ENCODE measurements at places on chromosomes 6 and 20.

DNA sequence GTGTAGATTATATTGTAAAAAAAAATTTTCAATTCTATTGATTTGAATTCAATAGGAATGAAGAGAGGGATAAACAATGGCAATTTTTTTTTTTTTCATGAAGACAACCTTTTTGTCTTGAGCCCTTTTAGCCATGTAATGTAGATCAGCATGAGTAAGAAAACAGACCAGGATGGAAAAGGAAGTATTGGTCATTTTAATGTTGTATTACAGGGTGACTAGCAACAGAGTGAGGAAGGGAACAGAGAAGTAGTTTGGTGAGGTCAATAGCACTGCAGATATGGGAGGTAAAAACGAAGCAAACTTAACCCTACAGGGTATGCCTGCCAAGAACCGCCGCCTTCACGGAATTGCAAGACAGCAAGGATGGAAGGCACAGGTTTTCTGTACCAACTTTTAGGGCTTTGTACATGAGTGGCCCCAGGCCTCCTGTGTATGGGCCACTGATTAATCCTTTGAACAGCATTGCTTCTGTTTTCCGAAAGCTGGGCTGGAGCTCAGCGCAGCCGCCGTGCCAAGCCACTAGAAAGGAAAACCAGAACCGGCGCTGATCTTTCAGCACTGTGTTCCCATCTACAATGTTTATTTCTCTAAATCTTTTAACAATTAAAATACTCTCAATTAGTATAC lies 383.7 kb downstream of the CENPW start:
- no peak for DNase-seq

- no peak for DNase-seq
Measured at GRCh38 chr20:18011482-18011881, 42.7 kb downstream of the MGME1 start.

GRCh38 chr6:34064675-34065074 lies 81.2 kb downstream of the GRM4 start:
- DNase-seq = no peak

DNA sequence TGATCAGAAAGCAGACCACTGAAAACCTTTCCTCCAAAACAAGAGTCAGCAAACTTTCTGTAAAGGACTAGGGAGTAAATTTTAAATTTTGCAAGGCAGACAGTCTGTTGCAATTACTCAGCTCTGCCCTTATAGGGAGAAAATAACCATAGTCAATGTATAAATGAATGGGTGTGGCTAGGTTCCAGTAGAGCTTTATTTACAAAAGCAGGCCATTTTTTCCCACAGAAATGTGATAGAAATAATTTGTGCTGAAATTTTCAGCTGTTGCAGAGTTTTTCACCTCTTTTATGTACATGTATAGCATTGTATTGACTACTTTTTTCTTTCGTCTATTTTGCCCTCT lies 7.7 kb downstream of the AMD1 start:
- no peak for DNase-seq

DNA sequence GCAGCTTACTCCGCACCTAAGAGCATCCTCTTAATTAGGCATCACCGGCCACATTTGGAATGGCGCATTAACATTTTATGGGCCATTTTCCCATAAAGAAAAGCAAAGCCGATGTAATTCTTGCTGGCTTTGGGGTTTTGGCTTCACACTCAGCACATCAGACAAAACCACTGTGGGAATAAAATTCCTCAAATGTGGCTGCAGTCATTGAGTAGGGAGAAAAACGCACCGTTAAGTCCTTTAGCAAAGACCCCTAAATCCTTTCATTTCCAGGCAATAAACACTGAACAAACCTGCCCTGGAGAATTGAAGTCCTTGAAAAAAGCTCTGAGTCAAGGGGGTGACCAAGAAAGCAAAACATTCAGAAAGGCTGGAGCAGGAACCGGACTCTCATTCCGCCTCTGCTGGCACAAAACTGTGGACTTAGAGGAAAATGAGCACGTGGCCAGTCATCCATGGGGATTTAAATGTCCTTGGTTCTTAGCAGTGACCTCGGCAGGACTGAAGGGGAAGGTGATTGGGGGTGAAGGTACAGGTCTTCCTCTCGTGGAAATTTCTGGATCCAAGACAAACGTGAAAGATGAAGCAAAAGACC lies 102.9 kb downstream of the CDH4 start:
- DNase-seq = no peak

DNA sequence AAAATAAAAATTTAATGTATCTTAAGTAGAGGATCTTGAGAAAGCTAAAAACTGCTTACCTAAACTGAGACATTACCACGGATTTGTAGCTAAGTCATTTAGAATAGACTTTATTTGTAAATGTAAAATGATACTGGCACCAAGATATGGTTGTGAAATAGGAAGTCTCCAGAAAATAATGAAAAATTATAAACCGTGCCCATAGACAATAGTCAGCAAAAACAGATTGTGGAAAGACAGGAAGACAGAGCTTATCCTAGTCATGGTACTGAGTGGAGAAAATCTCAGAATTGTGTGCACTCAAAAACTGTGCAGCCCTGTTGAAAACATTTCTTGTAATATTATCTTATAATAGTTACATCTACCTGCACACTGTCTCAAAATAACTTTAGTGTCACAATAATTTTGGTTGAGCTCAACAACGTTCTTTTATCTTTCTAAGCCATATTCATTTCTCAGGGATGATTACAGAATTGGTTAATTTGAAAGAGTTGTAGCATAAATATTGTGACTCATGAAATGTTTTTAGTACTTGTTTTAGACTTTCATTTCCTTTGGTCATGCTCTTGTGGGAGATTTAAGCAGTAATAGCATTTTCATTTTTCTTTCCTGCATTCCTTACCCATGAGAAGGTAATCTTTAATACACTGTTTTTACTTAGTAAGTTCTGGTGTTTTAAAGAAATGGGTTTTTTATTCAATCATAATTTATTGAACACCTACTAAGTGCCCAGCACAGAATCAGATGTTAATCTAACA lies 174.5 kb downstream of the SOX4 start:
- DNase-seq = no peak

DNA sequence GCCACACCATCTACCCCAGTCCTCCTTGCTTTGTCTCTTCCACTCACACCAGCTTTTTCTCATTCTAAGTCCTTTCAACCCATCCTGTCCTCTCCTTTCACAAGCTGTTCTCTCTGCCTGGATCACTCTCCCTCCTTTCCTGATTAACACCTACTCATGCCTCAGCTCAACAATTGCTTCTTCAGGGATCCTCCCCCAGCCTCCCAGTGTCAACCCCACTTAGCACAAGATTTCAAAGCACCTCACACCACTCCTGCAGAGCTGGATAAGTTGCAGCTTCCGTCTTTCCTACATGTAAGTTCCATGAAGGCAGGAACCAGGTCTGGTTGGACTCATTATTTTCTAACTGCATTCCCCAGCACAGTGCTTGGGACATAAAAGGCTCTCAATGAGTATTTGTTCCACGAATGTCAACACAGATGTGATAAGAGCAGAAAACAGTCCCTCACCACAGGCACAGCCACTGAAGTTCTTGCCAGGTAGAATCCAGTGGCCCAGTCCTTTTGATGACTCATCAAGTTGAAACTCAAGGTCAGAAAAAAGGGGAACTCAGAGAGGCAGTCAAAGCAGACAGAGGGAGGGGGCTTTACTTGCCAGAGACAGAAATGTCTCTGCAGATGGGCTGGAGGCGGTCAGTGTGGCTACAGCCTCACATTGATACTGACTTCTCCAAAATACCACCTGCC lies 193.4 kb upstream of the PRDM1 start:
- DNase-seq = no peak

DNA sequence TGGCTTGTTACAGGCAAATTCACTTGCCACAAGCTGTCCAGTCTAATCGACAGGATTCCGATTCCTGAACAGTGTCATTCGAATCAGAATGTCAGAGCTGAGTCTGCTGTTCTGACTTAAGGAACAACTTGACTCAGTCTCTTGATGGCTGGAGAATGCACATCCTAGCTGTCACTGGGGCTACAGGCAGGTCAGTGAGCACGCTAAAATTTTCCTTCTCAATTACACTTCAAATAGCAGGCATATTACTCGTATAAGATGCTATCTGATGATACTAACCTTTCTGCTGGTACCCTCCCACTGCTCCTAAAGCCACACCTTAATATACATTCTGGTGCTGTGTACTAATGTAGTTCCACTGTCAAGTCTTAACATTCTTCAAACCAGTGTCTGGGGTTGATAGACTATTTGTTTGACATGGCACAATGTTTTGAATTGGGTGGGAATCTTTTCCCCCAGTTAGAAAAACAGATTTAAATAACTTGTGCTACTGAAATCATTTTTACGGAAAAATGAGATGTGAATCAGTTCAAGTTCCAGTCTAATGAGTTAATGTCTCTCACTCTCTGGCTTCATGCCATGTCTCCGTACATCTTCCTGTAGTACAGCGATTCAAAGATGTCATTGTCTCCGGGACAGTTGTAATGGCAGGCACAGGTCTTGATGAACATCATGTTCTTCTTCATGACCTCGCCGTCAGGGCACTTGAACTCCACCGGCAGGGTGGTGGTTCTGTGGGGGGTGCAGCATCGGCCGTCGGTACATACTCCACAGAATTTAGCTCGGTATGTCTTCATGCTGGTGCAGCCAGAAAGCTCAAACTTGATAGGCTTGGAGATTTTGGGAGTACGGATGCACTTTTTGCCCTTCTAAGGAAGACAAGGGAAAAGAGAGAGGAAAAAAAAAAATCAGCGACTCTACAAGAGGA lies 2.2 kb downstream of the CCN2 start:
- DNase-seq = no peak

- DNase-seq = no peak
Measured at GRCh38 chr6:74451953-74452352, 753.9 kb downstream of the COL12A1 start.

- no peak for DNase-seq
Measured at GRCh38 chr6:56916849-56917551, 37.9 kb upstream of the BEND6 start.
